ENCODE measurements at places on chromosomes 12 and 14.

- DNase-seq, result no peak
Observed at GRCh38 chr14:73058922-73059673, 764 bp downstream of the RBM25 start.

GRCh38 chr14:77565994-77566305, 50.5 kb downstream of the SPTLC2 start:
- no peak for DNase-seq

GRCh38 chr14:67487937-67488893, at the start of gene TMEM229B:
Gene TMEM229B (minus strand): TSS chr14:67488721. CDS start chr14:67473923, 14,798 bp downstream.
- DNase-seq, result peak; percentile 49

DNA sequence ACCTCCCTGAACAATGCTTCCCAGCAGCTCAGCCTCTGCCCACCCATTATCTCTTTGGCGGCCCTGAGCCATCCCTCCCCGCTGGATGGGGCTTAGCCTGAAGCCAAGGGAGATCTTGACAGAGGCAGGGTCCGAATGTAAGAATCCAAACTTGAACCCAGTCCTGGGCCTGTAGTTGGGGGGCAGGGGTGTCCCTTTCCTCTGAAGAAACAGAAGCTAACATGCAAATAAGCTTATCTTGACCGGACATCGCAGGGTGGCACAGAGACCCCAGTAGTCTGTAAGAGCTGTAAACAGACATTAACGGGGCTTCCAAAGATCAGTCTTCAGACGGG, 6.0 kb downstream of the DLK1 start:
- no peak for DNase-seq

- DNase-seq, result no peak
Observed at GRCh38 chr12:119883237-119883636, 6.1 kb upstream of the CIT start.

DNA sequence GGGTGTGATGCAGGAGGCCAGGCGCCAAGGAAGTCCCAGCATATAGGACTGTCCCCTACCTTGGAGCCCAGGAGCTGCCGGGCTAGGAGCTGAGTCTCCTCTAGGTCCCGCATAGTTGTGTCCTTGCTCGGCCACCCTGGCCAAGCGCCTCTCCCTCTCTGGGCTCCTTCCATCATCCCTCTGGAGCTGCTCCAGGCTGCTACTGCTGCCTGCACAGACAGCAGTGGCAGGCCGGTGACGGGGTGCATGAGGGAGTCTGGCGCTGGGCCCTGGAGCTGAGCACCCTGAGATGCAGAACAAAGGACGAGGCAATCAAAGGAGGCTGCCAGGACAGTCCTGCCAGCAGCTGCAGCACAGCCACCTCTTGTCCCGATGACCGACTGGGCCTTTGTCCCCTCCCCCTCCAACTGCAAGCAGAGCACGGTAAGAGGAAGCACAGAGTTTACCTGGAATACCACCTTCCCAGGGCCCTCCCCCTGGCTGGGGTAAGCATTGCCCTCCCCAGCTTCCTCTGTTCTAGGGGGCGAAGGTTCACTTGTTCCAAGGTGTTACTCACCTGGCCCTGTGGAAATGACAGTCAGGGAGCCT, 10.4 kb downstream of the DTX1 start:
- no peak for DNase-seq

DNA sequence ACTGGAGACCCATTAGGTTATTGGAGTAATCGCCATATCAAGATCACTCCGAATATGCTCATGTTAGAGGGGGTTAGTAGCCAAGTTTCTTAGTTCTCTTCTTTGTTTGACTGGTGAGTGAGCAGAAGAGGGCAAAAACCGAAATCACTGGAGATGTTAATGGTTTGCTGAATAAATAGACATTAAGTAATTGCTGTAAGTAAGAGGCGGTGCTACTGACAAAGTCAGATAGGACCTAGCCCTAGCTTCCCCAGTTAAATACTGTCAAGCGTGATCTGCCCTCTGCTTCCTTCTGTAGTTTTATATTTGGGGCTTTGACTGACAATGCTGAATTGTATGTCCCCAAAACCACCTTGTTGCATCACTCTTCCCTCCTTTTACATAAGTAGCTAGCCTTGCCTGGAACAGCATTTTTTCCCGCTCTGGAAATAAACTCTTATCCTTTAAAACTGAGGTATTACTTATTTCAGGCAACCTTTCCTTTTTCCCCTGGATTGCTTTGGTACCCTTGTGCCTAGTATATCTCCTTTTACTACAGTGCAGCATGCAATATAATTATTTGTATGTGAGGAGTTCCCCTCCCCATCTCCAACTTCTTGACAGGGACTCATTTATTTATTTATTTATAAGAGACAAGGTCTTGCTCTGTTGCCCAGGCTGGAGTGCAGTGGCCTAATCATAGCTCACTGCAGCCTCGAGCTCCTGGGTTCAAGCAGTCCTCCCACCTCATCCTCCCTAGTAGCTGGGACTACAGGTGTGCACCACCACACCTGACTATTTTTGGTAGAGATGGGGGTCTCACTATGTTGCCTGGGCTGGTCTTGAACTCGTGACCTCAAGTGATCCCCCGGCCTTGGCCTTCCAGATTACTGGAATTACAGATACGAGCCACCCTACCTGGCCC, 1.4 kb downstream of the SNRPF start:
- no peak for DNase-seq

DNA sequence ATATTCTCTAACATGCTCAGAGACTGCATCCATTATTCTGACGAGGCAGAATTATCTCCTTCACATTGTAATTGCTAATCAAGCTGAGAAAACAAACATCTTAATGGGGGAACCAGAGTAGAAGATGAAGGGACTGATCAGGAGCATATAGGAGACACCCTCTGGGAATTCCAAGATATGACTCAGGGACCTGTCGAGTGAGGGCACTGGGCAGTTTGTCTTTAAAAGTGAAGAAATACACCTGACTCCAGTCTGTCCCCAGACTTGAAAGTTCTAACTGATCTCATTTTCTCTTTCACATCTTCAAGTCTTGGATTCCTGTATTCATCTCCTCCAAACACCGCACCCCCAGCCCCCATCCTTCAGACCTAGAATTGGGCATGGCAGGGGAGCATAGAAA, 226.9 kb upstream of the PLXNC1 start:
- DNase-seq, result no peak

GRCh38 chr12:41558671-41559070, 370.6 kb downstream of the PDZRN4 start:
- no peak for DNase-seq

- no peak for DNase-seq
Observed at GRCh38 chr14:89125216-89125615, 291.8 kb downstream of the FOXN3 start.

DNA sequence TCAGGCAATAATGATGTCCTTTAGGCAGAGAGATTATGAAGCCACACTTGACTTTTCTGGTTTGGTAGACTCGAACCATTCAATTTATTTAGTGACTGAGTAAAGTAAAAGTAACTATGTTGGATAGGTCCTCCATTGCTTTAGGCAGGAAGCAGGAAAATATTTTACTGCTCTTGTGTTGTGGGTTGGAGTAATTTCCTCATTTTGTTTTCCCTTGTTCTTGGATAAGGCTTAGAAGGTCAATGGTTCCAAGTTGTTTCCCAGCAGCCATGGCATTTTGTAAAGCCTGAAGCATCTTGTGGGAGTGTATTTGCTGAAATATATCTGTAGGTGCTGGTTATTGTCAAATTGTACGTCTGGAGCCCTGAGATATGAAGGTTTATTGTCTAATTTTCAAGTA, 161.2 kb upstream of the SLC38A2 start:
- no peak for DNase-seq

DNA sequence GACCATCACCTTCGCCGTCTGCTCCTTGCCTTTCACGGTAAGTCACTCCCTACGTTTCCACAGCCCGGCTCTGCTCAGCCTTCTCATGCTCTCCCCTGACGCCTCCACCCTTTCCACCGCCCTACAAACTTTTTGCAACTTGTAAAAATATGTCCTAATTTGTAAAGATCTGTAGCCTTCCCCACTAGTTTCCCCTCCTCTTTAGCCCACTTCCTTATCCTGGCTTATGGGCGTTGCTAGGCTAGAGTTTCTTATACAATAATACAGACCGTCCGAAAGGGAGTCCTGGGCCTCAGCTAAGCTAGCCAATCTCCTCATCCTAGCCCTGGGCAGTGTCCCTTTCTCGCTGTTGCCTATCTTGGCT, 1.2 kb downstream of the PTGER2 start:
- DNase-seq, result no peak

DNA sequence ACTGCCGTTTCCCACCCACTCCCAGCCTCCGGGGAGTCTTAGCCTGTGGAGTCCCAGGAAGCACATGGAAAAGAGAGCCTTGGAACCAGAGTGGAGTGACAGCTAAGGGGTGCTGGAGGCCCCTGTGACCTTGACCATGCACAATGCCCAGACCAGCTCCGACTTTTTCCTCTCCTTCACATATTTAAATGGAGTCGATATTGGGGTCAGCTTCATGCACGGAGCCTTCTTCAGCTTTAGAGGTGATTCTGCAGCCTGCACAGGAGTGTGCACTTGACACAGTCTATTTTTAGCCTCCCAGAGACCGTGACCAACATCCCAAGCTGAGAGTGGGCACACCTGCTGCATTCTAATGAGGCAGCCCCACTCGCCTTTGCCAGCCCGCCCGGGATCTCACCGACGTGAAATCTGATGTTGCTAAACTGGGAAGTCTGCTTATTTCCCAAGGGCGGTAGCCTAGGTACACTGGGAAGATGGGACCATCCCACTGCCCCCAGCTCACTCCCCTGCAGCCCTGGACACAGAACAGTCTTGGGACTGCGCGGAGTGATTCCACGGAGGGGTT, 47.5 kb downstream of the PRMT8 start:
- no peak for DNase-seq

DNA sequence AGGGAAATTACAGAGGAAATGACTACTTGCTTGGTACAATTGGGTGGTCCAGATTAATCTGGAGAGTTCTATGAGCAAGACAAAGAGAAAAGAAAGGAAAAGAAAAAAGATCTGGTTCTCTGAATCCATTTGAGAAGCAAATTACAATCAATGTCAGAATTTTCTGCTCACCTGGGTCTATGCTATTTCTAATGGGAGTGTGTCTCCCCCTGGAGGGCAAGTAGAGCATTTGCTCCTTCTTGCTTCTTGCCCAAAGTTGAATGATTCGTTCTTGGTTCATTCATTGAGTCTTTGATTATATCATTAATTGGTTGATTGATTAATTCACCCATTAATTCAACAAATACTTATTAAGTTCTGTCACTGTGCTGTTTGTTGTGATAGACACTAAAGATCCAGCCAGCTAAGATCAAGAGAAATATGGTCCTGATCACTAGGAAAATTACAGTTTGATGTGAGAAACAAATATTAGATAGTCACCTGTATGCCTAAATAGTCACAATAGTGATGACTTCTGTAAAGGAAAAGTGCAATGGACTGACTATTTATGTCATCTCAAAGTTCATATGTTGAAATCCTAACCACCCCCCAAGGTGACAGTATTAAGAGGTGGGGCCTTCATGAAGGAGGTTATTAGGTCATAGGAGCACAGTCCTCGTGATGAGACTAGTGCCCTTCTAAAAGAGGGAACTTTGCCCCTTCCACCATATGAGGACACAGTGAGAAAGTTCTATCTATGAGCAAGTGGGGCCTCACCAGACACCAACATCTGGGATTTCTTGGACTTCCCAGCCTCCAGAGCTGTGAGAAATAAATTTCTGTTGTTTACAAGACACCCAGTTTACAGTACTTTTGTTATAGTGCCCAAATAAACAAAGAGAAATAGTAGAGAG, 8.0 kb upstream of the ASB8 start:
- DNase-seq, result no peak

DNA sequence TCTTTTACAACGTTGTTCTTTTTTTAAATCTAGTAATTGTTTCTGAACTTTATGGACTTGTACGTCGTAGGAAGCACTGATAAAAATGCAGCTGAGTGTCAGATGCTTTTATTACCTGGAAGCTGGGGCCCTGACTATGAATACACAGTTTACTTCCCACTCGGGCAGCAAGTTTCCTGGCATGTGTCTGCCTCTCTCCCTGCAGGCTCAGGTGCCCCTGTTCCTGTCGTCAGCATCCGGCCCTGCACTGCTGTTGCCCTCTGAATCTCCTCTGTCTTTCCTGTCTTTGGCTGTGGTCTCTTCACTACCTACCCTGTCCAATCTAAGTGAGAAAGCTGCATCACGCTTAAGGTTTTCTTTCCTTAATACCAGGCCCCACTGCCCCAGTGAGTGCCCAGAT, 75.8 kb downstream of the PELI2 start:
- no peak for DNase-seq

- DNase-seq, result no peak
Observed at GRCh38 chr12:105961821-105962671, 176.7 kb downstream of the NUAK1 start.

GRCh38 chr12:57641699-57642442, 8.9 kb upstream of the B4GALNT1 start:
- no peak for DNase-seq

GRCh38 chr12:57099766-57100165, 10.9 kb downstream of the NAB2 start:
- DNase-seq, result no peak

DNA sequence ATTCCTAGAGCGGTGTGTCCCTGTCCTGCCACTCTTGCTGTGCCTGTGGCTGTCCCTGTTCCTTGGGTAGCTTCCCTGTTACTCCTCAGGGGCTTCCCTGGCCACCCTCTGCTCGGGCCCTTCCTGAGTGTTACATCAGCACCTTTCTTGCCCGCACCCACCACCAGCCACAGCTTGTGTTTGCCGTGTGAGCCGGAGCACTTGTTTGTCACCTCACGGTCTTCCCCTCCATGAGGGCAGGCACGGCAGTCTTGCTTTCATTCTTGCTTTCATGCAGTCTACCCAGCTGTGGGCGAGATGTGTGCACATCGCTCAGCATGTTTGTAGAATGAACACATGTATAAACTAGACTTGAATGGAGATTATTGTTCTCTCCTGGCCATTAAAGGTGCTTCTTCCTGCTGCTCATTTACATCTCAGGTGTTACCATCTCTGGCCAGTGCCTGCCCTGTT, 42.0 kb downstream of the TRAF3 start:
- DNase-seq, result peak; percentile 61

DNA sequence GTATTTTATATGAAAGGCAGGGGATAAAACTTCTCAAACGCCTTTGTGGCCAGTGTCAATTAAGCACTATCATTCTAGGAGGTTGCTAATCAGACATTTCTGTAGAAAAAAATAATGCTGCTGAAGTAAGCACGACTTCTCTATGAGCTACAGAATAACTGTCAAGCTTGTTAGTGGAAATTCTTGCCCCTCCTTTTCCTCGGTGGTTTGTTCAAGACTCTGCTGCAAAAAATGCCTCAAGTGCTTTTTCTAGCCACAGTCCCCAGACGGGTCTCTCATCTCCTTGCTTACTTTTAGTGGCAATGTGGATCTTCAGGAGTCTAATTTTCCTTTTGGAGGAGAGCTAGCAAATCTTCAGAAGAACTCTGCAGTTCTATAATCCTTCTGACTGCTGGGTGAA, 452.0 kb downstream of the FUT8 start:
- no peak for DNase-seq

- DNase-seq, result no peak
Observed at GRCh38 chr12:116201908-116202307, 75.6 kb downstream of the MED13L start.
